IMR-90 (cell line): ENCODE measurements at places on chromosomes 12 and 14. TPM values are rescaled to one million over a fixed set of nuclear protein-coding genes. Genes with fewer than 3 reads are reported as not detected.
A peak's percentile ranks its signal among the peaks of the same experiment; 100 is the strongest.

DNA sequence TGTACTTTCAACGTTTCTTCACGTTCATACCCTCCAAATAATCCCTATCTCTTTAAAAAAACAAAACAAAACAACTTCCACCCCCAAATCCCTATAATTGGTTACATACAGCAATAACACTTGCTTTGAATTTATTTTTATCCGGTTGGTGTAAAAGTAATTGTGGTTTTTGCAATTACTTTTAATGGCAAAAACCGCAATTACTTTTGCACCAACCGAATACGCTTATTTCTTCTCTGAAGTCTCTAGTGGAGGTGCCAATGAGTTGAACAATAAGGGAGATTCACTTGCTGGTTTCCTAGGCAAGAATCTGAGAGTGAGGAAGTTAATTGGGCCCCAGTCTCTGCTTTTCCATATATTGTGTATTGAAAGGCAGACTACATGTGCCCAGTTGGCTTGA lies 133.3 kb downstream of the DACT1 start:
- no peak for DNase-seq

GRCh38 chr12:49808686-49809380 lies 19.4 kb downstream of the NCKAP5L start:
- DNase-seq, result peak; percentile 19

The GPR162 gene
- 1.7 and 2.9 TPM in 2 replicates for total RNA-seq

- no peak for DNase-seq
These were observed 411.8 kb upstream of the MIS18BP1 start for GRCh38 chr14:45664668-45665356.

GRCh38 chr14:73462048-73462715 lies 3.8 kb upstream of the NUMB start:
- DNase-seq, result peak; percentile 43

- DNase-seq, result no peak
These were observed at the start of gene PLEKHG7 for GRCh38 chr12:92702754-92703679. Gene PLEKHG7 (plus strand): TSS chr12:92702989. CDS start chr12:92706632, 3,643 bp downstream.

DNA sequence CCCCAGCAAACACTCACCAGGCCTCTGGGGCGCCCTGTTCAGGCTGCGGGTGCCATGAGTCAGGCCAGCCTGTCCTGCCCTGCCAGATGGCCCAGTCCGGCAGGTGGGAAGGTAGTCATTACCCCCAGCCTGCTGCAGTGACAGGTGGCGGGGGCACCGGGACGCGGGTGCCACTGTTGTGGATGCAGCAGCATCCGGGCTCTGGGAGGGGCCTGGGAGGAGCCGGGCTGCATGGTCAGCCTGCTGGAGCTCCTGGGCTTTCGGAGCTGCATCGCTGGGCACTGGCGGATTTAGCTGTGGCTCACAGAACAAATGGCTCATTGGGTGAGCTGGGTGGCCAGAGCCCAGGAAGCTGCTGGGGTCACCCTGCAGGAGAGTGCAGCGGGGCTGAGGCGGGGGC lies 13.5 kb downstream of the CEP170B start:
- DNase-seq, result no peak

DNA sequence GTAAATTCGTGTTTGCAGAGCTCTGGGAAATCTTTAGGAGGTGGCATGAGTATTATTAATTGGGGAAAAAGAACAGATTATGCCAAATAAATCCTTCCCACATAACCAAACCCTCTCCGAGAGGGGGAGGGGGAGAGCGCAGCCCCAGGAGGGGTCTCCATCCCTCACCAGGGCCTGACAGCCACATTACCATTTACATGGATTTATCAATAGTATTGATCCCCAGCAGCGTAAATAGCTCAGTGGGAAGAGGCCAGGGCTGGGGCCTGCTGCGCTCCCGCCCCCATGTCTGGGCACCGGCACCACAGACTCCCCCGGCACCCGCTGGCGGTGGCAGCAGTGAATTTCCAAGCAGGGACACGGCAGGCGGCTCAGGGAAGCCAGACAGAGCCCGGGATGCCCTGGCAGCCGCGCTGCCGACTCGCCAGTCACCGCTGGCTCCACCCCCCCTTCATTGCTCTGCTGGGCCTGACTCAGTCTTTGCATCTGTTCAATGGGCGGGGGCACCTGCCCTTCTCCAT lies 2.4 kb downstream of the NCOR2 start:
- DNase-seq, result no peak

GRCh38 chr14:92994131-92994676 lies 71.3 kb downstream of the CHGA start:
- no peak for DNase-seq

The SCFD1 gene
- 74.0 and 143 TPM in 2 replicates for total RNA-seq
